ENCODE measurements at places on chromosomes 13 and 19.

- DNase-seq, result no peak
Observed at GRCh38 chr19:50831026-50831396, 2.4 kb downstream of the KLK15 start.

DNA sequence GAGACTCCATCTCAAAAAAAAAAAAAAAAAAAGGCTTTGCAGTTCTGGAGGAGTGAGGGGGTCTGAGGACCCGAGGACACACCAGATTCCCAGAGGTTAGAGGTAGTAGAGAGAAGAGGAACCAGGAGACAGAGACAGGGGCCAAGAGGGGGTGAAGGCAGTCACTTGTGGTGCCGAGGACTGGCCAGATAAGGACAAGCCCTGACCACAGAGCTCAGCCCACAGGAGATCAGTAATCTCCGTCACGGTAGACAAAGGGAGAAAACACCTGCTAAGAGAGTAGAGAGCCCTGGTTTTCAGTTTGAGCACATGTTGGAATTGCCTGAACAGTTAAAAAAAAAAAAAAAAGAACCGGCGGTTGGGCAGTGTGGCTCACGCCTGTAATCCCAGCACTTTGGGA, 1.7 kb upstream of the PRAM1 start:
- DNase-seq, result no peak

- DNase-seq, result peak; percentile 91
Observed at GRCh38 chr19:13055213-13056051, 47.2 kb downstream of the LYL1 start.

GRCh38 chr13:38494445-38494844, 144.8 kb downstream of the UFM1 start:
- no peak for DNase-seq

DNA sequence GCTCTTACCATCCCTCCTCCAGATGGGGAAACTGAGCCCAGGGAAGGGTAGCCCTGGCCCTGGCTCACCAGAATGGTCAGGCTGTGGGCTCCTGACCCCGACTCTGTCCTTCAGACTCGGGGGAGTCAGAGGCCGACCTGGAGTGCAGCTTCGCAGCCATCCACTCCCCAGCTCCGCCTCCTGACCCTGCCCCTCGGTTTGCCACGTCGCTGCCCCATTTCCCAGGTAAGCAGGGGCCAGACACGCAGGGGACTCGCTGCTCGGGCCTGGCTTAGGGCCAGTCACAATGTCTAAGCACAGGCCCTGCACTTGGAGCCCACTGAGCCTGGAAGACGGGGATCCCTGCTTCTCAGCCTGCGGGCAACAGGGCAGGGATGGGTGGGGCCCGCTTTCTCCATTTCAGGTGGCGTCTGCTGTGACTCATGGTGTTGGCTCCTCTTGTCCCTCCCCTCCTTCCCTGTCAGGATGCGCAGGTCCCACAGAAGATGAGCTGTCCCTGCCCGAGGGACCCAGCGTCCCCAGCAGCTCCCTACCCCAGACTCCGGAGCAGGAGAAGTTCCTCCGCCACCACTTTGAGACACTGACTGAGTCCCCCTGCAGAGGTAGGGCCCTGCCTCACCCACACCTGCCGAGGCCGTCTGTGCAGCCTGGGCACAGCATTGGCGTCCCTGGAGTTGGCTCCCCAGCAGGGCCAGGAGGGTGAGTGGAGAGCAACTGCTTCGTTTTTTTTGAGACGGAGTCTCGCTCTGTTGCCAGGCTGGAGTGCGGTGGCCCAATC, 9.2 kb upstream of the OVOL3 start:
- DNase-seq, result no peak

- no peak for DNase-seq
Observed at GRCh38 chr13:21674490-21675009, 3.7 kb downstream of the FGF9 start.

DNA sequence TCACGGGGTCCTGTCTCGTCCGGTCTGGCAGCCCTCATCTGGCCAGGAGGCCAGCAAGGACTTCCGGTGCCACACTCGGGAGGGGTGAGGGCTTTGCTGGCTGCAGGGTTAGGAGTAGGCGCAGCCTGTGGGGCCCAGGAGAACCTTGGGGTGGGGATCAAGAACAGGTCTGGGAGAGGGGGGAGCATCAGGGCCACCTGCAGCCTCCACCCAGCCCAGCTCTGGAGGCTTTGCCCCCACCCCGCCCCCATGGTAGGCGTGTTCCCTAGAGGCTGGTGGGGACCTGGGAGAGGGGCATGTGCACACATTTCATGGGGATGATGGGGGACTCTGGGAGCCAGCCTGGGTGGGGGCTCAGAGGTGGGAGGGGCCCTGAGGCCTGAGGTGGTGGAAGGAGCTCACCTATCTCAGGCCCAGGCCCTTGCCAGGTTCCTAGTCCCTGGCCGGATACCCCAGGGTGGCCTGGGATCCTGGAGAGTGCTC, 23.3 kb downstream of the WTIP start:
- no peak for DNase-seq

DNA sequence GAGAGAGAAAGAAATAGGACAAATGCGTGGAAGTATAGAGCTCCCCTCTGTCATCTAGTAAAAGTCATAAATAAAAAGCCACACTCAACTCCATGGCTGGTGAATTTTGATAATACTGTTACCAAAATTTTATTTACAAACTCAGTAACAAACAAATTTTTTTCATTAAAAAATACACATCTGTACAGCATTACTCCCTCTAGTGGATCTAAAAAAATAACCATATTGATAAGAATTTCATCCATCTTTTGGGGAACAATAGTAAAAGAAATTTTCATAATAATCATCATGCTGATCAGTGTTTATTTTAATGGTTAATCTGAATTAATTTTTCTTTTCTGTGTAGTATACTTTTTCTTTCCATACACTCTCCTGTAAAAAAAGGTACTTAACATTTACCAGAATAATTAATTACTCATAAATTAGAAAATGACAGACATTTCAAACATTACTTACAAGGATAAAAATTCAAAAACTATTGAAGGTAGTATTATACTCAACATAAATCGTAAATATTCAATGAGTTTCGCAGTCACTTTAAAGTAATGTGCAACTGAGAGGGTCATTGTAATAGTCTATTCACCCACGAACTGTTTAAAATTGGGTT, 173.5 kb upstream of the LSM14A start:
- no peak for DNase-seq

GRCh38 chr19:34649886-34650543, 26.9 kb downstream of the SCGB2B2 start:
- DNase-seq, result no peak

DNA sequence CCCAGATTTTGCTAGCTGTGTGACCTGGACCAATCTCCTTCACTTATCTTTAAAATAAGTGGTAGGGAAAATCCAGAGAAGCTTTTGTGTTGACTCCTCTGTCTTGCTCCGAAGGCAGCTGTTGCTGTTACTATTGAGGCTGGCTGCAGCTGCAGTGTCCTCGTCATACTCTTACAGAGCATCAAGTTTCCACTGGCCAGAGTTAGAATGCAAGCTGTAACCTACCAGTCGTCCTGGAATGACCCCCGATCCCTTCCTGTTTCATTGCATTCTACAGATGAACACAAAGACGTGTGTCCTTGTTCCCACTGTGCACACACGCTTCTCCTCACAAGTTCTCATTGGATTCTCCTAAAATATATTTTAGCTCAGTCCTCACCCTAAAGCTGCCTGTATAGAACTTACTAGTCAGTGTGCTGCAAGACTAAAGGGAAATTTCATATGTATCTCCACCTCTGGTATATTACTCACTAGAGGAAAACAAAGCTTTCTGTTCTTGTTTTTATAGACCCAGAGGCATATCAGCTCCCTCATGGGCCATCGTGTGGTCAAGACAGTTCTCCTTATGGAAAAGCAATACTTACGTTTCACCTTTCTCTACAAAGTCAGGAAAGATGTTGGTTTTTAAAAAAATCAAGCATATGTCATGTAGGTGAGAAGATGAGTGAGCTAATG, 589.8 kb downstream of the LMO7 start:
- DNase-seq, result no peak

GRCh38 chr13:73065036-73065435, 6.2 kb downstream of the KLF5 start:
- no peak for DNase-seq

- no peak for DNase-seq
Observed at GRCh38 chr13:110713981-110714796, 689 bp downstream of the ING1 start.

All from fibroblast of skin of left biceps (primary cell).